ENCODE measurements at places on chromosomes 4 and X. TPM values are rescaled to one million over a fixed set of nuclear protein-coding genes. Genes with fewer than 3 reads are reported as not detected.
A peak's percentile ranks its signal among the peaks of the same experiment; 100 is the strongest.

Gene TMPRSS11A
- not detected for total RNA-seq

GRCh38 chr4:48944756-48945241 lies 38.2 kb upstream of the OCIAD2 start:
- peak overlapping the region; percentile 38 for H3K4me3 ChIP-seq
- H3K27ac ChIP-seq = peak overlapping the region; percentile 95
- H3K4me1 ChIP-seq = peaks cover 43% of the 10 kb centered on the region
- peak; percentile 30 for DNase-seq

Gene CCNG2
- total RNA-seq = 7.7 TPM

DNA sequence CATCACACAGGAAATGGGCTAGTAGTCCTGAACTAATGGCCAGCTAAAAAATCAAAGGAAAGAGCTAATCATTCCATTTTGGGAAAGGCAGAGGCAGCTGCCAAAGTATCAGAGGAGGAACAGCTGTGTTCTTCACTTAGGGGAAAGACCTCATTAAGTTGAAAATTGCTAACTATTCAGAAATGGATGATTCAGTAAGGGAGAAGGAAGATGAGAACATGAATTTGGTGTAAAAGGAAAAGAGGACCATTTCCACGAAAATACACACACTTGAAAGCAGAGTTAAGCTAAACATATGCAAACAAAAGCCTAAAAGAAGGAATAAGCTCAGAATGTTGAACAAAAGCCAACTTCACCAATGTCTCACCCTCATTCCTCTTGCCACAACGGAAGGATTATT lies 90.4 kb downstream of the PCDH19 start:
- H3K36me3 ChIP-seq = no peaks in the 10 kb centered on the region
- no peak overlapping the region for H3K4me3 ChIP-seq
- H3K27ac ChIP-seq = no peak overlapping the region
- DNase-seq = no peak
- no peaks in the 10 kb centered on the region for H3K4me1 ChIP-seq

DNA sequence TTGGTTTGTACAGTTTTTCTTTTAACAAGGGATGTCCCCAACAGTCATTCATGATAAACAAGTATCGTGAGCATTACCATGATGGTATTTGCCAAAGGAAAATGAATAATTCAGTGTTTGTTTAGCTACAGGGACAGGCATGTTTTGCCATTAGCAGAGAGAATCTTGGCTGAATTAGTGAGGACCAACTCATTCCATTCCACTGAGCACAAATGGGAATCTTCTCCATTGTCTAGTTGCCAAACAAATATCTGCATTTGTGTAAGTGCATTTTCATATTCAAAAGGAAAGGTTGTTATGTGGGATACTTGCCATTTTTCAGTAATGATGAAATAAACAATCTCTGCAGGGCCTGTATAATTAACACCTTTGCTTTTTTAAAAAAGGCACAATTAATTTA lies 1762.6 kb downstream of the RPA4 start:
- no peaks in the 10 kb centered on the region for H3K4me1 ChIP-seq
- no peak overlapping the region for H3K4me3 ChIP-seq
- DNase-seq = no peak
- H3K27me3 ChIP-seq = no peaks in the 10 kb centered on the region
- H3K27ac ChIP-seq = no peak overlapping the region
- no peaks in the 10 kb centered on the region for H3K36me3 ChIP-seq

Gene CORIN
- total RNA-seq = not detected

DNA sequence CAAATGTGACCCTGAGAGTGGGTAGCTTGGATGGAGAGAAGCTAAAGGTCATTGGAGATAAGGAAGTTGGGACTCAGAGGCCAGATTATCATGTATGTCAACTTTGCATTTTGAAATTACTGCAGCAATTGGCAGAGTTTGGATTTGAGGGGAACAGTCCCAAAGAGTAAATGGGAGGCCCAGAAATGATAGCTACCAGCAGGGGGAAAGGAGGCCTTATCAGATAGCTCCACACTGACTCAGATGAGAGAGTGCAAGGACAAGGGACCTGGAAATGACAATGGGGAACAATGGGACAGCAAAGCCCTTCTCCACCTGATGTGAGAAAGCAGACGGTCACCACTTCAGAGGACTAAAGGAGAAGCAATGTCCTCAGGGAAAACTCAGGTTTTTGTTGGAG lies 201.5 kb upstream of the JADE1 start:
- peaks cover 23% of the 10 kb centered on the region for H3K4me1 ChIP-seq
- H3K27ac ChIP-seq = no peak overlapping the region
- H3K36me3 ChIP-seq = no peaks in the 10 kb centered on the region

Gene TRAM1L1
- total RNA-seq = 1.0 TPM

GRCh38 chr4:8370106-8370787 lies 70.3 kb downstream of the ACOX3 start:
- no peaks in the 10 kb centered on the region for H3K36me3 ChIP-seq
- H3K27me3 ChIP-seq = no peaks in the 10 kb centered on the region
- no peak overlapping the region for H3K4me3 ChIP-seq
- DNase-seq = no peak

- no peaks in the 10 kb centered on the region for H3K4me1 ChIP-seq
- H3K27me3 ChIP-seq = peaks cover 3% of the 10 kb centered on the region
- no peak overlapping the region for H3K4me3 ChIP-seq
- DNase-seq = no peak
- H3K36me3 ChIP-seq = no peaks in the 10 kb centered on the region
- no peak overlapping the region for H3K27ac ChIP-seq
Observed at GRCh38 chr4:81546777-81547176, 75.1 kb upstream of the RASGEF1B start.

- DNase-seq = no peak
- H3K36me3 ChIP-seq = no peaks in the 10 kb centered on the region
- H3K4me1 ChIP-seq = no peaks in the 10 kb centered on the region
- no peak within 1 kb of the TSS for H3K27ac ChIP-seq
- no peak within 1 kb of the TSS for H3K4me3 ChIP-seq
Observed at GRCh38 chrX:103776546-103776945, at the start of gene PLP1. PLP1 (plus strand) TSS chrX:103776840; CDS start chrX:103776996, 156 bp downstream.

DNA sequence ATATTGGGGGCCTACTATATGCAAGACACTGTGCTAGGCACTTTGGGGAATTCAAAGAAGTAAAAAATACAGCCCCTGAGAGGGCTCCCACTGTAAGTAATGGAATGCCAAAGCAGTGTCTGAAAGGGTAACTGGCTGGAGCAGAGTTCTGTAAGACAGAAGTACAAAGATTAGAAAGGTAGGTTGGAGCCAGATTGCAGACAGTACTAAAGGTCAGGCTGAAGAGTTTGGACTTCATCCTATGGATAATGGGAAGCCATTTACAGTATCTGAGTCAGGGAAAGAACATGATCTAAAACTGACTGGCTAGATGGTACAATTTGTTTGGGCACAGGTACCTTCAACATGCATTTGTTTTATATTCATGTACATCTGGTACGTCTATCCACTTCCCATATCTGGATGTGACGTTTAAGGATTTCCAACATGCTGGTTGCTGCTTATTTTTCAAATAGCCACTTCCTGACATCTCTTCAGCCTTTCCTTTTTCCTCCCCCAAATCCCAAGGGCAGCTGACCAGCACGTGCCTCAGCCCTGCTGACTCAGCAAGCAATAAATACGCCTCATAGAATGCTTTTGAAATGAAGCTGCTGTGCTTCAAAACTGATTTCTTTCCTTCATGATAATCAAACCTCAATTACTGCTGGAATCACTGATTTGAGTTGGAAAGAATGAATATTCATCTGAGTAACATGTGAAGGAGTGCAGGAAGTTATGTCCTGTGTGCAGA lies 9.5 kb downstream of the ENOX2 start:
- no peaks in the 10 kb centered on the region for H3K36me3 ChIP-seq
- H3K4me3 ChIP-seq = no peak overlapping the region
- H3K4me1 ChIP-seq = no peaks in the 10 kb centered on the region
- no peak for DNase-seq
- H3K27me3 ChIP-seq = no peaks in the 10 kb centered on the region

DNA sequence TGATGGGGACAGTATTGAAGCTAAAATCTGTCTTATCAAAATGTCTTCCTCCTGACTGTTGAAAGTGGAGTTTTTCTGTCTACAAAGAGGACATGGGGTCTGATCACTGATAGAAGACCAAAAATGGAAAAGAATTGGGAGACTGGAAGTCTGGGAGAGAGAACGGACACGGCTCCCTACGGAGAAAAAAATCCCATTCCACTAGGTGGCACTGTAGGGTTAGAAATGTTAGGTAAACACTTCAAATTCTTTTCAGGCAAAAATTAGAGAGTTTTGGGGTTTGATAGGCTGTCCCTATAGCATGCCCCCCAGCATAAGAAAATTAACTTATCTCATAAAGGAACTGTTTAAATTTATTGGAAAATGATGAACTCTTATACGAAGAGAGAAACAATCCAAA lies 200.5 kb downstream of the FAM133A start:
- no peaks in the 10 kb centered on the region for H3K27me3 ChIP-seq
- DNase-seq = peak; percentile 63
- H3K4me1 ChIP-seq = no peaks in the 10 kb centered on the region

Gene CLDN34
- 0.66 TPM for total RNA-seq

GRCh38 chr4:88628746-88629145 lies 36.5 kb downstream of the HERC3 start:
- no peaks in the 10 kb centered on the region for H3K27me3 ChIP-seq
- peaks cover 34% of the 10 kb centered on the region for H3K4me1 ChIP-seq
- no peak overlapping the region for H3K27ac ChIP-seq
- peak; percentile 29 for DNase-seq
- no peak overlapping the region for H3K4me3 ChIP-seq

GRCh38 chrX:107579956-107580355 lies 48.4 kb upstream of the PRPS1 start:
- H3K4me1 ChIP-seq = peaks cover 9% of the 10 kb centered on the region
- H3K36me3 ChIP-seq = no peaks in the 10 kb centered on the region
- no peak overlapping the region for H3K27ac ChIP-seq
- no peak for DNase-seq

- no peaks in the 10 kb centered on the region for H3K36me3 ChIP-seq
- no peaks in the 10 kb centered on the region for H3K27me3 ChIP-seq
- DNase-seq = no peak
- H3K27ac ChIP-seq = no peak overlapping the region
- no peaks in the 10 kb centered on the region for H3K4me1 ChIP-seq
Observed at GRCh38 chr4:39648213-39648612, 9.5 kb upstream of the SMIM14 start.

DNA sequence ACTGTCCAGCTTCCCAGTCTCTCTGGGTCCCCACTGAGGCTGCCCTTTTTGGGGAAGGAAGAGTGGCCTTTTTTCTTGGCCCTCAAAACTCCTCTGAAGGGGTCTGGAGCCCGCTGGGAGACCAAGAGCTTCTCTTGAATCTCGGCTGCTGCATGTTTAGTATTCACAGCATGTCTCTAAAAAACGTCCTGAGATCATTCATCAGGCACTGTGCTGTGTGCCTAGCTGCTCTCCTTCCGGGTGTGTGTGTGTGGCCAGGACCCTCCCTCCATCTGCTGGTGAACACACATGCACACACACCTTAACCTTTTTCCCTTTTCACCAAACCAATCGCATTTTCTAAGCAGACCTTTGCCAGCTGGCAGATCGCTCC lies 841 bp upstream of the FRMPD3 start:
- no peak overlapping the region for H3K27ac ChIP-seq
- peak overlapping the region; percentile 67 for H3K4me3 ChIP-seq
- H3K27me3 ChIP-seq = peaks cover 10% of the 10 kb centered on the region
- peaks cover under 1% of the 10 kb centered on the region for H3K4me1 ChIP-seq
- DNase-seq = no peak

DNA sequence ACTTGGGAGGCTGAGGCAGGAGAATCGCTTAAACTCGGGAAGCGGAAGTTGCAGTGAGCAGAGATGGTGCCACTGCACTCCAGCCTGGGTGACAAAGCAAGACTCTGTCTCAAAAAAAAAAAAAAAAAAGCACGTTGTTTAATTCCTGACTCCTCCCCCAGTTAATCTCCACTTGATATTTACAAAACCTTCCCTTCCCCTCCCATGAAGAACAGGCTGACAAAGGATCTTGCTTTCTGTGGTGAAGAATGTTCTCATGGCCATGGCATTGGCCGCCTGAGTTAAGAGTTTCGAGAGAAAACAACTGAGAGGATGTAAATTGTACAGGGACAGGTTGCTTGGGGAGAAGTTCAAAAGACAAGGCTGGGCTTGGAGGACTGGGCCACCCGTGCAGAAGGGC lies 168.2 kb upstream of the BCOR start:
- H3K4me3 ChIP-seq = no peak overlapping the region
- H3K27me3 ChIP-seq = no peaks in the 10 kb centered on the region
- no peaks in the 10 kb centered on the region for H3K36me3 ChIP-seq
- no peak overlapping the region for H3K27ac ChIP-seq
- no peak for DNase-seq

Gene REELD1
- not detected for total RNA-seq

GRCh38 chr4:169164669-169165415 lies 105.9 kb downstream of the SH3RF1 start:
- H3K27me3 ChIP-seq = no peaks in the 10 kb centered on the region
- no peak overlapping the region for H3K27ac ChIP-seq
- peaks cover under 1% of the 10 kb centered on the region for H3K4me1 ChIP-seq
- H3K36me3 ChIP-seq = peaks cover 4% of the 10 kb centered on the region
- H3K4me3 ChIP-seq = no peak overlapping the region

GRCh38 chrX:154057791-154058190 lies 38.1 kb upstream of the IRAK1 start:
- H3K27me3 ChIP-seq = no peaks in the 10 kb centered on the region
- H3K27ac ChIP-seq = no peak overlapping the region
- H3K36me3 ChIP-seq = peaks cover 6% of the 10 kb centered on the region
- no peak overlapping the region for H3K4me3 ChIP-seq

DNA sequence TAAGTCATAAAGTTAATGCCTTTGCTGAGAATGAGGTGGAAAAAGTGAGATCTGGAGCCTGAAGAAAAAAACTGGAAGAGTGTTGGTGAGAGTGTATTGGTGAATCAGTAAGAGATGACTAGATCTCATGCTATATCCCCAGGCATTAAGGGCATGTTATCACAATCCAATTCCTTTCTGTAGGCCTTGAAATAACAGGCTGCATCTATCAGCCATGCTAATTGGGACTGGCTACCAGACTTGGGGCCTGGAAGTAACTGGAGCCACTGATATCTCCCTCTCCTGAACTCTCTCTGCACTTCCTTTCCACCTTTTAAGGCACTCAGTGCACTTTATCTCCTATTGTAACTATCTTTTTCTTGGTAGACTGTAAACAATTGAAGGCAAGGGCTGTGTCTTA lies 88.8 kb upstream of the HPRT1 start:
- H3K27ac ChIP-seq = no peak overlapping the region
- no peaks in the 10 kb centered on the region for H3K36me3 ChIP-seq
- H3K4me3 ChIP-seq = no peak overlapping the region
- DNase-seq = no peak
- H3K4me1 ChIP-seq = peaks cover 2% of the 10 kb centered on the region

DNA sequence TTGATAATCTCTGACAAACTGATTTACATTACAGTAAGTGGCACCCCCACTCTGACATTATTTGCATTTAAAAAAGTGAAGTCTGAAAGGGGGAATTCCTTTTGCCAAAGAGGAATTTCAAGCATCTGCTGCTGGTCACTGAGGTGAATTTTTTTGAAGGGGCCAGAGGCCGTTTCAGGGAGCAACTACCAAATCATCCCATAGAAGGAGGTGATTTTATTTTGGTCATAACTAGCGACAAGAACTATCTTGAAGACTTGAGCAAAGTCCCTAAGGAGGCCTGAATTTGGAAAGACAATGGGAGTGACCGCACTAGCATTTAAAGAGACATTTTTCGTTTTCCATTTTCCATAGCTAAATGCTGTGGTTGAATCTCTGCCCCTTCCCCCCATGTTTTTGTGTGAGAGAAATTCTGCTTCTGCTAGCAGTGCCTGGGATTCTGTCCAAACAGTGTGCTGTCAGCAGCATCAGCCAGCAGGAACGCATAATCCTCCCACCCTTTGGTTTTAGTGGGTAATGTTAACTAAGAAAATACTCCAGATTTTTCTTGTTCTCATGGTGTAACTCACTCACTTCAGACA lies 110.1 kb upstream of the MED14 start:
- H3K27me3 ChIP-seq = no peaks in the 10 kb centered on the region
- no peak overlapping the region for H3K4me3 ChIP-seq
- H3K4me1 ChIP-seq = no peaks in the 10 kb centered on the region
- H3K27ac ChIP-seq = no peak overlapping the region

Gene PDE6B
- total RNA-seq = not detected

Gene PFKFB1
- 0.22 TPM for total RNA-seq

All from PC-3 (cell line).